ENCODE measurements at places on chromosomes 6 and 20.

- DNase-seq = peak; percentile 60
These were observed 17.4 kb downstream of the CASS4 start for GRCh38 chr20:56429502-56429901.

DNA sequence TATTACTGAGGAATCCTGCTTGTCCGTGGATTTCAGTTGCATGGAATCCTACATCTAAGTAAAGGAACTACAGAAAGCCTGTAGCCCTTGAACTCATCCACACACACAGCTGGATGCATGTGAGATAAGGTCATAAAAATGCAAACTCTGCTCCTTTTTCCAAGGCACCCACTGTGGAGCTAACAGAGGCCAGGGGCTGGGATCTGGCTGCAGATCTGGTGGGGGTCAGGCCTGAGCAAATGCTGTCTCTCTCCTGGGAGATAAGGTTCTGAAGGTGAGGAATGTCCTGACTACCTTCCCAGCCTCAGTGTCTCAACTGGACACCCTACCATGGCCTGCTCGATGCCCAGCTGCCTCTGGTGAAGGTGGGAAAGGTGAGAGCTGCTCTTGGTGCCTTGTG is 321.5 kb downstream of the LRFN2 start:
- DNase-seq = no peak

- no peak for DNase-seq
These were observed 6.0 kb downstream of the PARD6B start for GRCh38 chr20:50737352-50737751.

DNA sequence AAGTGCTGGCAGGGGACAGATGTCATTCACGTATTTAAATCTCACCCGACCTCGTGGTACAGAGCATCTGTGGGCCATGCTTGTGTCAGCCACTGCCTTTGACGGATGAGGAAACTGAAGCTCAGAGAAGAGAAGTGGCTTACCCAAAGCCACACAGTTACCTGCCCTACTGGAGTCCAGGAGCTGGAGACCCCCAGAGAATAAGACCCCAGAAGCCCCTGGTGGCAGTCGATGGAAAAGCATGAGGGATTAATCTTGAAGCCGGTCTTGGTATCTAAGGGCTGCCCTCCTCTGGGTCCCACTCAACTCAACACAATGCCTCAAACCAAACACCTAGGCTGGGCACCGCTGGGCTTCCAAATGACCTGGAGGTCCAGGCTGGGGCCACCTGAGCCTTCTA is 83.1 kb downstream of the GRM4 start:
- no peak for DNase-seq

GRCh38 chr6:130076512-130076911 is 58.1 kb downstream of the L3MBTL3 start:
- no peak for DNase-seq

DNA sequence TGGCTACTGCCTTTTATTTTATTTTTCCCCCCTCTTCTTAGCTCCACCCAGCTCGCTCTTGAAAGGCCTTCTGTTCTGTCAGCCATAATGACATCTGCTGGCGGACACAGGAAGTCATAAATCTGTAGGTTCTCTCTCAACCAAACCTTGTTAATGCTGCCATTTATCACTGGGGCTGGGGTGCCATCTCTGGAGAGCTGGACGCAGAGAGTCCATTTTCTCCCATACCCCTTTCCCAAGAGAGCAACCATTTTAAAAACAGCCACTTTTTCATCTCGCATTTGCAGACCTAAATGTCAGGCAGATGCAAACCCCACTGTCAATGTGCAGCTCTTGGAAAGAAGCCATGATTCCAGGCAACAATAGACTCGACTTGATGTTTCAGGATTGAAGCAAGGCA is 13.0 kb upstream of the TSHZ2 start:
- no peak for DNase-seq

GRCh38 chr20:38430679-38431325 is 4.3 kb downstream of the SNHG17 start:
- no peak for DNase-seq

DNA sequence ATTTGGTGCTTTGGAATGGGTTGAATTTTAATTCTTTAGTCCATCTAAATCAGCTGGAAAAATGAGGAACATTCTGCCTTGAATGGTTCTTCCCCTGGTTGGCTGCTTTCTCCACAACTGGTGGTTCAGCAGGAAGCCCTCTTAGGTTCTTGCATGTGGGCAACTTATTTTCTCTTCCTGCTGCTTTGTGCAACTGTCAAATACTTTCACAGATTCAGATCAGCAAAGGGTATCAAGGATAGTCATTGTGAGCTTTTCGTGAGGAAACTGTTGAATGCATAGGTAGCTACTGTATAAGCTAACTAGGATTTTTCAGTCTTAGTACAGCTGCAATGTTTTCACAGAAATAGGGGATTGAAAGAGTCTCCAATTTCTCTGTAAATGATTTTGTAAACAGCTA is 72.9 kb upstream of the MRAP2 start:
- no peak for DNase-seq

GRCh38 chr6:25874822-25875562 is 949 bp upstream of the SLC17A3 start:
- DNase-seq = no peak

GRCh38 chr6:105994118-105994590 is 92.0 kb upstream of the PRDM1 start:
- DNase-seq = peak; percentile 86

DNA sequence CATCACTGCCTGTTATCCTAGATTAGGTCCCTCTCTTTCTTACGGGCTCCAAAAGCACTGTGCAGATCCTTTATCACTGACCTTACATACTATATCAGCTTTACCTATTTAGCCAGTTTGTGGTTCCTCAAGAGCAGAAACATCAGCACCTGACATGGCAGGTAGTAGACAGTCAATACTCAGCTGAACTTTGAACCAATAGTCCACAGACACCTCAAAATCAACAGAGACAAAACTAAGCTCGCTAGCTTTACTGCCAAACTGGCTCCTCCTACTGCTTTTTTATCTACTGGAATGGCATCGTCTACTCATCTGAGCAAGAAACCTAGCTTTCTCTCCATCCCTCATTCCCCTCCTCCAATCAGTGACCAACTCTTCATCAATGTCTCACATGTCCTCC is 5.6 kb downstream of the IL17A start:
- no peak for DNase-seq

GRCh38 chr6:34084591-34085290 is 61.1 kb downstream of the GRM4 start:
- DNase-seq = no peak

DNA sequence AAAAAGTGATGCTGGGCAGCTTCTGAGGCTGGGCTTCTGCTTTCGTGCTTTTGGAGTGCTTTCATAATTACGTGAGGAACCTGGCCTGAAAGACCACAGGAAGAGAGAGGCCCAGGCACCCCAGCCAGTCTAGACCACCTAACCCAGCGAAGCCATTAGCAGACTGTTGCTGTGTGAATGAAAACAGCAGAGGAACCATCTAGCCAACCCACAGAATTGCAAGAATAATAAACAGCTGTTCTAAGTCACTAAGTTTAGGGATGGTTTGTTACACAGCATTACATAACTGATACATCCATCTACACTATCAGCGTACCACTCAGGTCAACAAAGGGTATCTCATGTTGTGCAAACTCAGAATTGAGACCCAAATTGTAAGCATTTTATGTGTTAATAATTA is 34.5 kb downstream of the FGD2 start:
- DNase-seq = no peak

- DNase-seq = no peak
These were observed 23.5 kb downstream of the MOCS1 start for GRCh38 chr6:39910744-39911143.

- no peak for DNase-seq
These were observed 19.0 kb downstream of the LRFN2 start for GRCh38 chr6:40568062-40568708.

GRCh38 chr20:48395816-48396546 is 431.8 kb downstream of the PREX1 start:
- no peak for DNase-seq

- peak; percentile 25 for DNase-seq
These were observed 15.9 kb upstream of the PCSK2 start for GRCh38 chr20:17210983-17211382.

DNA sequence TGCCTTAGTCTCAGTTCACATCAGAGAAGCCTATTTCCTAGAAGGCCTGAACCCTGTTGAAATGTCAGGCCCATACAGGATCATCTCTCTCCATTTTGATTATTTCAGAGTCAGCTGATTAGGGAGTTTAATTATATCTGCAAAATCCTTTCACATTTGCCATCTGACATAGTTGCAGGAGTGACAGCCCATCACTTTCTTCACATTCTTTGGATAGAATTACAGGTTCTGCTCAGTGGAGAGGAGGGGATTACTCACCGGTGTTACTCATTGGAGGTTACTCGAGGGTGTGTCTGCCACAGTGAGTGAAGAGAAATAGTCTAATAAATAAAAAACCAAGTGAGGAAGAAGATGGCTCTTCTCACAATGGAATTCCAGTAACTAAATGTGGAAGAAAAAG is 216.8 kb downstream of the TMEM242 start:
- no peak for DNase-seq

DNA sequence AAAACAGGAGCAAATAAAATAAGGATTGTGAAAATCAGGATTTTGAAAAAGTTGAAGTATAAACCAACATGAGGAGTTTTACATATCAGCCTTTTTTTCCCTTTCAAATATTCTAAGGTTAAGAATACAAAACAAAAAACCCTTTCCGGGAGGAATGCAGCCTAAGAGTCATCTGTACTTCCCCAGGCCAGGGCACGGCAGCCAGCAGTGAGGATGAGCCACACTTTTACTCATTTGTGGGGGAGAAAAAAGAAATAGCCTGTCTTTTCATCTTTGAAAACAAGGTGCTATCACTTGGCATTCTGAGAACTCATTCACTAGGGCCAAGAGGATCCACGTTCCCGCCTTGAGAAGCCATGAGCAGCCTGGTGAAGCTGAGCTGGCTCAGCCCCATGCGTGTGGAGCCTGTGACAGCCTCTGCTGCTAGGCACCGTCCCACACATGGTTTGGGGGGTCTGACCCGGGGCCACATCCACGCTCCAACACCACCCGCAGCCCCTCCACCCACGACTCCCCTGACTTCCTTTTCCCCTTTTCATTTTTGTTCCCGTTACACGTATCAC is 11.2 kb downstream of the SLC22A1 start:
- peak; percentile 52 for DNase-seq

DNA sequence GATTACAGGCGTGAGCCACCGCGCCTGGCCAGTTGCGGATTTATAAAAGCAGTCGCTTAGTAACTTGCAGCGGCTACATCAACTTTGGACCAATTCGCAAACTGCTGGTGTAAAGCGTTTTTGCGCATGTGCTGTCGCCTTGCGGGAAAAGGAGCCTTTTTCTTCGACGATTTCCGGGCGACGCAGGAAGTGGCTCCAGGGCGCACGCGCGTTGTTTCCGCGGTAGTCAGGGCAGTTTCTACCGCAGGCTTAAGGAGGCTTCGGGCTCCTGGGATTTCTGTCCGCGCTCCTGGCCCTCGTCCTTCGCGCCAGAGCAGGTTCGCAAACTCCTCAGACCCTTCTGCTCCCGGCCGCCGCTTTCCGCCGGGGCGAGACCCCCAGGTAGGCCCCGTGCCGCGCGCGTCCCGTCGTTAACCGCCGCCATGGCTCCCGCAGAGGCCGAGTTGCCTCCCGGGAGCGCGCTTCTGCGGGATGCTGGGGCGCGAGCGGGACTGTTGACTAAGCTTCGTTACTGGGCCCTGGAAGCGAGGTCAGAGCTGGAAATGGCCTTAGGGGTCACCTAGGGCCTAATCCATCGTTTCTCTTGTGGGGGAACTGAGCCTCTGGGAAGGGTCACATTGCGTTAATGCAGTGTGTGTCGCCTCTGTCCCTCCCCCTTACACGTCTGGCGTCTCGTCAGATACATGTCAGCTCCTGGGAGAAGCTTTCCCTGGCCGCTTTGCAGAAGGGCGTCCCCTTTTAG is at the start of gene RAE1:
TSS of gene RAE1 (plus strand) at position 214 of the 742 bp plus-strand sequence. CDS start 2,784 bp downstream, outside the sequence.
- DNase-seq = peak; percentile 97

GRCh38 chr6:33799454-33800113 is 4.2 kb downstream of the MLN start:
- DNase-seq = no peak

GRCh38 chr6:139361211-139361610 is 13.2 kb downstream of the CITED2 start:
- no peak for DNase-seq

GRCh38 chr20:17580895-17581294 is 11.0 kb downstream of the DSTN start:
- no peak for DNase-seq

GRCh38 chr6:80872199-80872950 is 765.9 kb downstream of the BCKDHB start:
- no peak for DNase-seq

DNA sequence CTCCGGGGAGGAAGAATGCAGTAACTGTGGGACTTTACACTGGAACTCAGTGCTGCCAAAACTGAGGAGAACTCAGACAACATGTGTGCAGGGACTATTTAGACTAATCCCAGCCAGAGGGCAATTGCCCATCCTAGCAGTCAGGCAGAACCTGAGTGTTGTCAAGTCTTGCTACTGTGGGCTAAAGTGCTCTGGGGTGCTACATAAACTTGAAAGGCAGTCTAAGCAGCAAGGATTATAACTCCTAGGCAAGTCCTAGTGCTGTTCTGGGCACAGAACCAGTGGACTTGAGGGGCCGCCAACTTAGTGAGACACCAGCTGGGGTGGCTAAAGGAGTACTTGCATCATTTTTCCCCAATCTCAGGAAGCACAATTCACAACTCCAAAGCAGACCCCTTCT is 363.8 kb upstream of the PTCHD4 start:
- DNase-seq = no peak

DNA sequence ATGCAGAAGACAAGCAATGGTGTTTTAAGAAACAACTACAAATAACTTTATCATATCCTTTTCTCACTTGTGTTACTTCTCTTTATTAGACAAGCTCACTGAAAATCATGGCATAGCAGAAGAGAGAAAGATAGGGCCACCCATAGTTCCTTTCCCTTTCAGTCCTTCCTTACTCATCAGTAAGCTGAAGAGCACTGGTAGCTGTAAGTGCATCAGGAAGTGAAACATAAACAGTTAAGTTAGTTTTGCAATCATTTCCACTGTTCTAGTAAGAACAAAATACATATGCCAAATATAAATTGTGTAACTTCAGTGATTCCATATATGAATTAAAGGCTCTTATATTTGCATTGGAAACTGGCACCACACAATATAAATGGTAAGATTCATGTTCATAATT is 220.1 kb downstream of the HACE1 start:
- peak; percentile 84 for DNase-seq

GRCh38 chr20:40882152-40882551 is 146.5 kb upstream of the TOP1 start:
- DNase-seq = no peak

DNA sequence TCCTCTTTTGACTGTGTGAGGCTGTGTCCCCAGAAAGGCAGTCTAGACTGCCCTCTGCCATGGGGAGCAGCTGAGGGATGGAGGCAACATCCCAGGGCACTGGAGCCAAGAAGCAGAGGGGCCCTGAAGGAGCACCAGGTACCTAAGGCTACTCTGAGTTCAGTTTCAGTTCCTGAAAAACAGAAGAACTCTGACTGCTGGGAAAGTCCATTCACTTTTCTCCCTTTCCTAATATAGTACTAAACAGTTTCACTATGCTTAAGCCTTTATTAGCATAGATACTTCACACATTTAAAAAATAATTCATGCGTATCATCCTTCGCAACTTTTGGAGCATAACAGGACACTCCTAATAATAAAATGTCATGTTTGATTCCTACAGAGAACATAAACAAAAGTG is 130.0 kb downstream of the FOXC1 start:
- peak; percentile 61 for DNase-seq

GRCh38 chr20:63124782-63125580 is 91.0 kb downstream of the YTHDF1 start:
- DNase-seq = no peak

GRCh38 chr6:42689371-42689770 is 33.0 kb downstream of the PRPH2 start:
- no peak for DNase-seq

- no peak for DNase-seq
These were observed 20.9 kb downstream of the FKBP1A start for GRCh38 chr20:1371830-1372539.
